ENCODE measurements at places on chromosomes 7 and 10. TPM values are rescaled to one million over a fixed set of nuclear protein-coding genes. Genes with fewer than 3 reads are reported as not detected.

Gene CHRM2
- 4.8 TPM for total RNA-seq

Gene CHST3
- total RNA-seq, result 28.2 TPM

Gene CALML5
- not detected for total RNA-seq

Gene ZNF32
- total RNA-seq, result 33.7 TPM

Gene SPDYE6
- not detected for total RNA-seq

Gene ODAD2
- 0.35 TPM for total RNA-seq

Gene AP5Z1
- total RNA-seq, result 29.9 TPM

Gene DOCK4
- total RNA-seq, result 46.9 TPM

Gene ATP5F1C
- 235 TPM for total RNA-seq

Gene CABCOCO1
- total RNA-seq, result 1.4 TPM

Gene C10orf67
- 1.8 TPM for total RNA-seq

Measured in metanephros (tissue), 2 donors.